ENCODE measurements at places on chromosomes 7 and 10. TPM values are rescaled to one million over a fixed set of nuclear protein-coding genes. Genes with fewer than 3 reads are reported as not detected.

GRCh38 chr7:29189743-29190201, 4.8 kb upstream of the CHN2 start:
- no peaks in the 10 kb centered on the region for H3K4me1 ChIP-seq
- DNase-seq, result peak; percentile 58
- H3K27me3 ChIP-seq, result no peaks in the 10 kb centered on the region

DNA sequence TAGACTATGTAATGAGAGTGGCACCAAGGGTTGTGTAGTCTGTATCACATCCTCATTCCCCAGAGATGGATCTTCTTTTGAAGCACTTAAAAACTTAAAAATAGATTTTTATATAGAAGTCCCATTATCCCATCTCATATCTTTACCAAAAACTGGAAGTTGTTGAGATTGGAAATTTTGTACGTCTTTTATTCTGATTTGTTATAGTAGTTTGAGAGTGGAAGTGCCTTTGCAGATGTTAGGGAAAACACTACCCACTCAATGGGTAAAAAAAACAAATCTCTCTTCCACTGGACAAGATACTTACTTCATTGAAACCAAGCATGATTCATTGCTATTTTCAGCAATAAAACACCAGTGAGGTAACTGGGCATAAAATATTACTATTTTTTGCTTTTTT, 184.4 kb downstream of the MACC1 start:
- no peak for DNase-seq
- H3K4me1 ChIP-seq, result no peaks in the 10 kb centered on the region
- H3K27ac ChIP-seq, result no peak overlapping the region
- no peaks in the 10 kb centered on the region for H3K36me3 ChIP-seq

- H3K4me1 ChIP-seq, result no peaks in the 10 kb centered on the region
- no peaks in the 10 kb centered on the region for H3K27me3 ChIP-seq
- H3K36me3 ChIP-seq, result no peaks in the 10 kb centered on the region
- DNase-seq, result no peak
Measured at GRCh38 chr7:116232920-116233319, 22.6 kb downstream of the TES start.

DNA sequence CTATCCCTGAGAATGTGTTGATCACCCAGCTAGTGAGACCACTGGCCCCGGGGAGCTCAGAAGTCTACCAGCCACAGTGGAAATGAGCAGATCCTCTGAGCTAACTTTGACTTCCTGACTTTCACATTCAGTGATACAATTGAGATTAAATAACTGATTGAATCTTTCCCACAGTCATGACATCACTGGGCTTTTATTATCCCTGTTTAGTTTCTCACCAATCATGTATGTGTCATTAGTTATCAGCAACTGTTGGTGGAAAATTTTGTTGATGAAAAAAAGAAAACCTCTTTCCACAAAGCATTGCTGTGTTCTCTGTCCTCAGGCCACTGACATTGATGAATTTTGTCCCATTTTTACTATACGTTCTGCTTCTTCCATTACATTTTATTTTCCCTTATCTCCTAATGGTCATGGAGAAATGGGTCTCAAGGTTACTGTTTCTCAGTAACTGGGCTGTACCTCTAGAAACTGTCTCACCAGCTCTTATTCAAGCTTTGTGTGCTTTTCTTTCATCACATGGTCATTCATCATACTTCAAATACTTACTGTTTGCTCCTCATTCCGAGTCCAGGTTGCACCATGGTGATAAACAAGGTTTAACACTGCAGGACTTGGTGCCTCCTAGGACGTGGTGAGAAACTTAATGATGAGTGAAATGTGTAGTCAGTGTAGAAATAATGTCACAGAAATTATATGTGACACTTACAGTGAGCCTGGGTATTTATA, 304.7 kb downstream of the CDK14 start:
- H3K36me3 ChIP-seq, result no peaks in the 10 kb centered on the region
- no peak overlapping the region for H3K4me3 ChIP-seq
- no peak for DNase-seq
- no peak overlapping the region for H3K27ac ChIP-seq
- no peaks in the 10 kb centered on the region for H3K4me1 ChIP-seq

- no peak overlapping the region for H3K27ac ChIP-seq
- H3K4me3 ChIP-seq, result no peak overlapping the region
- H3K4me1 ChIP-seq, result no peaks in the 10 kb centered on the region
- H3K36me3 ChIP-seq, result no peaks in the 10 kb centered on the region
Measured at GRCh38 chr10:15230257-15230656, 61.8 kb upstream of the NMT2 start.

Gene NPY4R
- 6.6 TPM for total RNA-seq

Data from prostate gland (tissue), 2 donors.